B cell (primary cell): ENCODE measurements at places on chromosomes 12 and 14.

- DNase-seq, result no peak
Measured at GRCh38 chr12:93702707-93703315, 25.6 kb downstream of the CRADD start.

DNA sequence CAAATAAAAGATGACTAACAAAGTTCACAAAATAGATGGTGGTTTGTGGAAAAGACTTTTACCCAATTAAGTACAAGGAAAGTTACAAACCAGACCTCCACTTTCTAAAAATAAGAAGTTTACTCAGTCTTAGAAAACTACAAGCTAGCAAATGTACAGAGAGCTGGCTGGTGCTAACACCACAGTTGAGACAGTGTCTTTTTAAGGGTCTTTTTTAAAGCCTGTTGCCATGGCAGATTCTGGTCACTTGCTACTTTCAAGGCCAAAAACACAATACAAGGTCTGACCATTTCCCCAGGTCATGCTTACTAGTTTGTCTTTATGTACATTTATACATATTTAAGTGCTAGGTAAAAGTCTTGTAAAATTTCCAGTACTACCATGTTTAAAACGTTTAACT lies 2.4 kb downstream of the BTG1 start:
- no peak for DNase-seq

GRCh38 chr14:35292770-35293561 lies 784 bp downstream of the PSMA6 start:
- DNase-seq, result no peak

GRCh38 chr12:51884676-51885229 lies 3.1 kb upstream of the ANKRD33 start:
- DNase-seq, result no peak

DNA sequence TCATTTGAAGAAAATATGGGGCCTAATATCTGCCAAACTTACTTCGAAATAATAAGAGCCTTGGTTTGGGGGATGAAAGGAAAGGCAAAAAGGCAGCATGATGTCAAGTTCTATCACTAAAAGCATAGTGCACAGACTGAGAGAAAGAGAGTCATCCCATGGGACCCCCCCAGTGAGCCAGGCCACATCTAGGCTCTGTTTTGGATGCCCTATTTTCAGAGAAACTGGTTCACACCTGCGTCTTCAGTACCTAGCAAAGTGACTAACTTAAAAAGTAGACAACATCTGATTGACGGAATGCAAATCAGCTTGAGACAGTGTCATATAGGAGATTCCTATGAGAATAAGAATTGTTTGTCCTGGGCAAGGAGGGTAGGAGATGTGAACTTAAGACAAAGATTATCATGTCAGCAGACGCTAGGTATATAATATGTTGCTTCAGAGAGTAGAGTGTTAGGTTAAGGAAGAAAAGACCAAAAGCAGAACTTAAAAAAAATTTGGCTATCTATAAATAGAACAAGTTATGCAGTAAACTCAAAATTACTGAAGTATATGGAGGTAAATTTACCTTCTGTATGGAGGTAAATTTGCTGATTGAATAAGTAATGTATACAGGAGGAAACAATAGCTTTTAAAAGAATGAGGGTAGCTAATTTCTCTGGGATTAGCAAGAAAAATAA lies 148.2 kb downstream of the SLC41A2 start:
- peak; percentile 23 for DNase-seq

DNA sequence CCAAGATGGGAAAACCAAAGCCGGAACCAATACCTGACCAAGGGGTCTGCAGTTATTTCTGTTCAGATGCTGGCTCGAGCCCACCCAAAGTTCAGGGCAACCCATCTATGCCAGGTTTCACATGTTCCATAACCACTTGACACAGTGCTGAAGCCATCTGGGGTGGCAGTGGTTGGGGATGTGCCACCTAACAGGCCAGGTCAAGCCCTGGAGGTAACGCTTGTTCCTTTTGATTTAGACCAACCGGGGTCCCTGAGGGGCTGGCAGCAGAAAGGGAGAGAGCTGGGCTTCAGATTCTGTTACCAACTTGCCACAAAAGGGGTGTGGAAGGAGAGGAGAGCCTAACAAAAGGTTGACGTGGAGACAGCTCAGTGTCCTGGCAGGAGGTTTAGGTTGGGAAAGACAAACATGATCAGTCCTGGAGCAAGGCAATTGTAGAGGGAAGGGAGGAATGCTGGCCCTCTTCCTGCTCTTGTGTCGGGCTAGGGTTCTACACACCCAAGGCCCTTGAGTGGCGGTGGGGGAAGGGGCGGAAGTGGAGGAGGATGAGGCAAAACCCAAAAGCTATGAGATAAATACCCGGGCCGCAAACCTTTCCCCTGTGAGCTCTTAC lies 31.9 kb downstream of the CACNA2D4 start:
- DNase-seq, result no peak

DNA sequence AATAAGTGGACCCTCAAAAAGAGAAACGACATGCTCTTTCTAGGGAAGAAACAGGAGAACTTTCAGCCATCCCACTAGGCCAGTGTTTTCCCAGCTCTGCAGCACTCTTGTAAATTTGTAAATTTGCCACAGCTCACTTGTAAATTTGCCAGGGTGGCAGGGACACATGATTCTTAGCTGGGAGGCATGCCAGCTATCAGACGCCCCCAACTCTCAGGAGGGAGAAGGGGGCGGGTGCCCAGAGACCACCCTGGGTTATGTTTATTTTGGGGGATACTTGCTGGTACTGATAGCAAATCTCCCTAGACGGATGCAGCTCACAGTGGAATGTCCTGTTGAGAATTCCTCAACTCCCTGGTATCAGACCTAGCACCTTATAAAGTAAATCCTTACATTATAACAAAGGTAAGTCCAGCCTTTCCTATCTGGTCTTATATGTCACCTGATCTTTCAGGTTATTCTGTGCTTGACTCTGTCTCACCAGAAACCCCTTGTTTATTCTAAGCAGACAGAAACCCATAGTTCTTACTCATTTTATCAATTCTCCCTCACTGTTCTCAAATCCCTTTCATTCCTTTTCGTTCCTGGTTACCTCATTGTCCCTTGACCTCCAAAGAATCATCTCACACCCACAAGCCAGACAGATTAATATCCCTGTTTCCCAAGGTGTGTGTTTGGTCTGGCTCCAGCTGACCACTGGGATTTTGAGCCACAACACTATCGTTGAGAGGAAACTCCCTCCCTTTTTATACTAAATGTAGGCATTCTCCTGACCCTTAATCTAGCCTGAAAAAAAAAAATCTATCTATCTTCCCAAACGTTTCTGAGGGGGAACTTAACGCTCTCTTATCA lies 69.3 kb upstream of the HMGA2 start:
- DNase-seq, result no peak
